Ecto neural progenitor cell (in vitro differentiated cells): ENCODE measurements at places on chromosomes 2 and 18.

GRCh38 chr2:176112375-176113302, 3.9 kb upstream of the HOXD10 start:
- DNase-seq, result no peak

DNA sequence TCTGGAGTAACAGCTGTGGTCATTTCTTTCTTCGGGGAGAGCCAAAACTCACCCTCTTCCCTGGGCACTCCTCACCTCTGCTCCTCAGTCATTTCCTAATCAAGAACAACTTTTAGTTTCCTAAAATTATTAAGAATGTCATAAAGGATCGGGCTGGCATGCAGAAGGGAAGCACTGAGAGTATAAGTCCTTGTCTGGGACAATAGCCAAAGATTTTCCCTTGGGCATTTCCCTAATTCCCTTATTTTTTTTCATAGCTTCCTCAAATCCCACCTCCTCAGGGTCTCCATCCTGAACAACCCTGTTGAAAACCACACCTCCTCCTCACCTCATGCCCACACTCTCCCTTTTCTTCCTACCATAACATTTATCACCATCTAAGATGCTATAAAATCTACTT, 115.0 kb downstream of the MREG start:
- no peak for DNase-seq

DNA sequence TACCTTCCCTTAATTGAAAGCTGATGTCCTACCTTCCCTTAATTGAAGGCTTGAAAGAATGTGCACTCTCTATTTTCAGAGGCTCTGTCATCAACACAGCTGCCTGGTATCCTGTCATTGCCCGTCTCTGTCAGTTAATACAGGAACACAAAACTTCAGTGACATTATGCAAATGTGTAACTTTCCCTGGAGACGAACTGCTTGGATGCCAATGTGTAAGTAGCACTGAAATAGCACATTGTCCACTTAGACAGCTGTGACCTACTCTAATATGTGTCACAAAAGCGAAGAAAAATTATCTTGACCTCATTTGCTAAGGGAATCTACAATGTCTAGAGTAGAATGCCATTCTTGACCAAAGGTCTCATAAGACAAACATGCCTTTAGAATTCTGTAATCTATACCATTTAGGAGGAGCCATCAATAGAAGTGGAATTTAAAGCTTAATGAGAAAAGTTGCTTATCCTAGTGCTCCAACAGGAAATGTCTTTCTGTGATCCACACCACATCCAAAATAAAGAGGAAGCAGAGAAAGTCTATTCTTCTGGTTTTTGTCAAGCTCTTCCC, 138.1 kb downstream of the BARD1 start:
- no peak for DNase-seq

- no peak for DNase-seq
Measured at GRCh38 chr2:117957616-117958015, 56.3 kb downstream of the CCDC93 start.

DNA sequence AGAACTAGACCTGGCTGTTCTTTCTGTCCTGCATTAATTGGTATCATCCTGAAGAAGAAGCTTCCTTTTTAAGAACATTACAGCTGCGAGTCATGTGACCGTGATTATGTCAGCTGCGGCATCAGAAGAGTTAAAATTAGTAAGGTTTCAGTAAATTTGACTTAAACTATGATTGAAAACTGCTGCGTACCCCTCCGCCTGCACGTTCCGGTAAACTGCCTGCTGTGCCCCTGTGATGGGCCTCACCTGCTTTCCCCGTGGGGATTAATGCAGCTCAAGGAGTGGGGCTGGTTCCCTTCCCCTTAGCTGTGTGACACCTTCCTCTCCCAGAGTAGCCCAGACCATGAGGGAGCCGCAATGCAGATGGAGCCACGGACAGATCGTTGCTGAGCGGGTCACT, 36.1 kb upstream of the MYO3B start:
- DNase-seq, result no peak
